ENCODE measurements at places on chromosomes 3 and 15.

DNA sequence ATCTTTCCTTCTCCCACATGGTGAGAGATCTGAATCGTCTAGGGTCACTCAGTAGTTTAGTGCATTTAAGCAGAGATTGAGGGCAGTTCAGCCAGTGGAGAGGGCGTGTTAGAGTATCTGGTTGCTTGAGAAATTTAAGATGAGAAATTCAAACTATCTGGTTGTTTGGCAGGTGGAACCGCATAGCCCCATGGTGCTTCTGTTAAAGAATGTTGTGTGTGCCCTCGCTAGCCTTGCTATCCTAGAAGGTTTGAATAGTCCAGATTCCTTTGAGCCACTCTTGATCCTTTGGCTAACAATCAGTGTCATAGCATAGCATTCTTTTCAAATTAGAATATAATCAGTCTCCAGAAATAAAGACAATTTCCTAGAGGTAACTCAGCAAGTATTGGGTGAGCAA, 32.1 kb downstream of the ABHD17C start:
- no peak for DNase-seq

GRCh38 chr15:83694015-83694414, 40.1 kb downstream of the ADAMTSL3 start:
- DNase-seq = no peak

DNA sequence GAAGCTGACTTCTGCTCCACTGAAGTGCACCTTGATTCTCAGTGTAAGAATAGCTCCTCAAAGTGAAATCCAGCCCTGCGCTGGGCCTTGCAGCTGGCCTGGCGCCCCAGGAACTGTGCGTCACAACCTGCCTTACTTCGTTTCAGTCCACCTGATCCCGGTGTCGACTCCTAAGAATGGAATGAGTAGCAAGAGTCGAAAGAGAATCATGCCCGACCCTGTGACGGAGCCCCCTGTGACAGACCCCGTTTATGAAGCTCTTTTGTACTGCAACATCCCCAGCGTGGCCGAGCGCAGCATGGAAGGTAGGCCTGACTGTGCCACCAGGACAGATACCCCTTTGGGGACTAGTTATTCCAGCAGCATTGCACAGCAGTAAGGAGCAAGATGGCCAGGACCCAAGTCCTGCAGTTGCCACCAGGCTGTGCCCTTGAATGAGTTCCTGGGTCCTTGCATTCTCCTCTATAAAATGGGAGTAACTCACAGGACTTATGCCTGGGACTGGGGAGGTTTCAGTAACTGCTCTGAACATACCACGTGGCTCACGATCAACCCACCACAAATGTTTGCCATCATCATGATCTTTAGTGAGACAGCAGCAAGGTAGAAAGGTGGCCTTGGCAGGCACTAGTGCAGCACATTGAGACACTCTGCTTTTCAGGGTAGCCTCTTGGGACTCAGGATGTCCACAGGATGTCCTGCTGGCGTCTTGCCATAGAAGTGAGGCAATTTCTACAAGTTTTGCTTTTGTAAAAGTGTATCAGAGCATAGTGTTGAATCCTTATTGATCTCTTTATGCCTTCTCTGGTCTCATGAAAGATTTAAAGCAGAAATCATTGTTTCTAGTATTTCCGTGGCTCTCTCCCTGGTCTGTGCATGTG, 46.8 kb downstream of the PXYLP1 start:
- no peak for DNase-seq

- DNase-seq = no peak
Observed at GRCh38 chr3:193816656-193817311, 223.8 kb downstream of the OPA1 start.

- no peak for DNase-seq
Observed at GRCh38 chr3:29291982-29292363, 11.1 kb downstream of the RBMS3 start.

DNA sequence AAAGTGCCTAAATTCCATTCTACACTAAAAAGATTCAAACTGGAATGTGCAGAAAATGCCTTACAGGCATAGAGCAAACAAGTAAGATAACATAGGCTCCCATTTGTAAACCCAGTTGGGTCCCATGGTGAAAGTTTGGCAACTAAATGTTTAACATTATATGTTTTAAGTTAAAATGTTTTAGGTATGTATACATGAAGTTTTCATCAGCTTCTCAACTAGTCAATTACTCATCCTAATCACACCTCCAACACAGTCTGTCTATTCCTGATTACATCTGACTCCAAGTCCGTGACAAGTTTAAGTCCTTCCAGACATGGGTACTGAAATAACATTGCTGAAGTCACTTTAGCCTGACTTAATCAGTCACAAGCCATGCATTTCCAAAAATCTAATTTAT, 25.0 kb downstream of the MYLK start:
- DNase-seq = no peak

DNA sequence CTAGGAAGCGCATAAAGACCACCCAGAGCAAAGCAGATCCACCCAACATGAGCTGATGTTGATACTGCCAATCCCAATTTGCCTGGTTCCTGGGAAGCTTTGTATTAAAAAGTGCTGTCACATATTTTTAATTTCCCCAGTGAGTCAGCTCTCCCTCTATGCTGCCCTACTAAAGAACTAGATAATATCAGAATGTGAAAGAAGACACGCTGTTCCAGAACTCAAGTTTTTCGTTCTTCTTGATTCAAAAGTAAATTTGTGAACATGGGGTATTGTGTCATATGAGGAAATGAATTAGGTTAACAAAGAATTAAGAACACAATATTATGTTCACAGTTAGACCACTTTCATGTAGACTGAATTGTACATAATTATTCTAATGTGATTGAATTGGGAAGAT, 734.2 kb upstream of the ALCAM start:
- no peak for DNase-seq

- no peak for DNase-seq
Observed at GRCh38 chr3:179768080-179768479, 115.2 kb downstream of the USP13 start.

DNA sequence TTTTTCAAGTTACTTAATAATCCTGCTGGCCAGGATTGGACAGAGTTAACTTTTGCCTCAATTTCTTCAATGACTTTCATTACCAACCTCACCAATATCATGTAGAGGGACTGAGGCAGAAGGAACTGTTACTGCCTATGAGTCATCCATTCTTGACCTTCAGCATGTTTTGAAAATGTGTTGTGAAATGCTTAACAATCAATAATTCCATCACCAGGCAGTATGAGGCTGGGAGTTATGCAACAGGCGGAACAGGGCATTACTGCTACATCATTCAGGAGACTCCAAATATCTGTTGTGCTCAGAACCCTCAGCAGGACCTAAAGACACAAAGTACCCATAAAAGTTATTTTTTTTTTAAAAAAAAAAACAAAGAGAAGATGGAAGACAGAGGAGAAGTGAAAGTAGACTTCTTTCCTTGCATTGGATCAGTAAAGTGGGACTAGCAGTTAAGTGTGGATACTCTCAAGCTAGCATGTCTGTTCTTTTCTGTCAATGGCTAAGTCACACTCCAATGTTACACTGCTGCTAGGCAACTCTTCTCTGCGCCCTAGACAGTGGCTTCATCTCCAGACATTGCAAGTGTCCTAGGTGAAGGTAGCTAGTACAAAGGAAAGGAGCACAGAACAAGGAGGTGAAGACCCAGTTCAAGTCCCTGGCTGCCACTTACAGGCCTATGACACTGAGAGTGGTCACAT, 184.9 kb upstream of the LPP start:
- no peak for DNase-seq

DNA sequence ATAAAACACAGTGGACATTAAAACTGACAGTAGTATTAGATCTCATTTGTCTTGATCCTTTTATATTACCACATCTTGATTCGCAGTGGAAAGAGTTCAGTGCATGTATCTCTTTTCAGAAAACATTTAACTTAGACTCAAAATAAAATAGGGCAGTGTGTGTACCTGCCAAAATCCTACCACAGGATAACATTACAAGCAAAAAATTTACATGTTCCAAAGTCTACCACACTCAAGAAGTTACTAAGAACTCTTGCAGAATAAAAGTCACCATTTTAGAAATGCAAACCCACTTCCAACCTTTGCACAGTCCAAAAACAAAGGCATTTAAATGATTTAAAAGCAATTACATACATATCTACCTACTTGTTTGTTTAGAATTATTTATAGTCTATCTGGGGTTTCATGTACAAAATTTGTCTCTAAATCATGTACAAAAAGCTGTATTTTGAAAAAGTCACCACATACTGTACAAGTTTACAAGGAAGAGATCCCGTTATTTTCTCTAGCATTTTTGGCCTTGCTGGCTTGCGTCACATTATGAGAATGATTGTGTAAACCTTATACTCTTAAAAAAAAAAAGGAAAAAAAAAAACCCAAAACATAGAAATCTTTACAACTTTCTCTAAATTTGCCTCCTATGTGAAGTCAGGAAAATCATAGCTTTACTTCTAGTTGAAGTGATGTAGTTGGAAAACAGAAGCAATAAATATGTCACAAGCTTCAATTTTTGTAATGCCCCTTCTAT, 153.8 kb downstream of the ADAM10 start:
- DNase-seq = no peak

GRCh38 chr3:126746395-126747177, 42.5 kb downstream of the CHCHD6 start:
- no peak for DNase-seq

GRCh38 chr3:77042882-77043281, 3.0 kb downstream of the ROBO2 start:
- no peak for DNase-seq

- no peak for DNase-seq
Observed at GRCh38 chr3:2931265-2931664, 178.9 kb downstream of the IL5RA start.

GRCh38 chr3:44923632-44924456, 49.4 kb downstream of the TGM4 start:
- DNase-seq = no peak

GRCh38 chr3:94413336-94414108, 350.7 kb downstream of the NSUN3 start:
- DNase-seq = no peak

DNA sequence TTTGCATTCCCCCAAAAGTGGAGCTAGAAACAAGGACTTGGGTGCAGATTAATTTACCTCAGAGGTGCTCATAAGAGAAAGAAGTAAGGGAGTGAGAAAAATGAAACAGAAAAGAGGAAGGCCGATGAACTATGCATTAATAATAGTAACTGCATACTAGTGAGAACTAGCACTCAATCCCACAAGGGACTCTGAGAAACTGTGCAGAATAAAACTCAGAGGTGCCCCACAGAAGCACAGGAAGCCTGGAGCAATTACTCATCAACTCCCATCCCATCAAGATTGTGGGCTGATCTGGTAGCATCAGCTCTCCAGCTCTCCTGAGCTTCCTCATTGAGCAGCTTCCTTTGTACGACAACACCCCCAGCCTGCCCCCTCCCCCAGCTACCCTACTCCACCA, 50.8 kb downstream of the CLDN18 start:
- DNase-seq = no peak

DNA sequence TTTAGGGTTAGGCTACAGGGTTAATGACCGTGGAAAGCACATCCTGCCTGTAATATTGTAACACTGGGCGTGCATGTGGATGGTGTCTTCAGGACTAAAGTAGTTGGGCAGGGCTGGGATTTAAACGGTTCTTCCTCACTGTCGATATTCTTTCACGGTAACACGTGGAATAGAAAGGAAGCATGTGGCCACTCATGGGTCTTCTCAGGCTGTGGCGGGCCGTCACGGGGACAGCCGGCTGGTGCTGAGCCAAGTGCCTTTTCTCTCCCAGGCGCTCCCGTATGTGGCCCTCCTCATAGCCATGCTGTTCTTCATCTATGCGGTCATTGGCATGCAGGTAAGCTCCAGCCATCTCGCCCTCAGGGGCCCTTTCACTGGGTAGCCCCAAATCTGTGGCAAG, 73.7 kb downstream of the CHDH start:
- no peak for DNase-seq

DNA sequence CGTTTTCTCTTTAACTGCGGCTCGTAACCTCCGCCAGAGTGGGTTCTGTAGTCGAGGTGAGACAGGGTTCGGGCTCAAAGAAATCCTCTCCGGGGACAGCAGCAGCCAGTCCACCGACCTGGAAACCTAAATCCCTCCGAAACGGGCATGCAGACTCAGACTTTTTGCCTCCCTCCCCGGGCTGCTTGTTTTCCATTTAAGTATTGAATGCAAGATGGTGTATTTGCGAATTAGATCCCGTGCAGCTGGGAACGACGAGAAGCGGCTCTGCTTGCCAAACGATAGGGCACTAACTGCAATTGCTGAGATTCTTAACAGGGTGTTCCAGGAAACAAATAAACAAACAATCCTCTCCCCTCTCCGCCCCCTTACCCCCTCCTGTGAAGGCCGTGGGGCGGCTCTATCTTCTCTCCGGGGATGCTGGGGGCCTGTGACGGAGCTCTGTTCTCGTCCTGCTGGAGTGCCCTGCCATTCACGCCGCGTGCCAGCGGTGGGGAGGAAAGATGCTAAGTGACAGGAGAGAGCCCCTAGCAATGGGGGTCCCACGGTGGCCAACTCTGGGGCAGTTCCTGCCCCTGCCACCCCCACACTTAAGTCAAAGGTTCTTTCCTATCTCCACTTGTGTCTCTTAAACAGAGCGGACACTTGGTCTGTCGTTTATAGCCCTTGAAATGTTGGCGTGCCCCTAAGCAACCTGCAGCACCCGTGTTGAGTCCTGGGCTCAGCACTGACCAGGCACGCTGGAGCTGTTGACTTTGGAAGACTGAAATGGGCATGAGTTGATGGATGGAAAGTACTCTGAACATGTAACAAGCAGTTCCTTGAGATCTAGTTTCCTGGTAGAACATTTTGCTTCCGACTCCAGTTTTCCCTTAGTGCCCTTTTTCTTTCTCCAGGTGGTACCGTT, 1.3 kb upstream of the ETV5 start:
- no peak for DNase-seq

DNA sequence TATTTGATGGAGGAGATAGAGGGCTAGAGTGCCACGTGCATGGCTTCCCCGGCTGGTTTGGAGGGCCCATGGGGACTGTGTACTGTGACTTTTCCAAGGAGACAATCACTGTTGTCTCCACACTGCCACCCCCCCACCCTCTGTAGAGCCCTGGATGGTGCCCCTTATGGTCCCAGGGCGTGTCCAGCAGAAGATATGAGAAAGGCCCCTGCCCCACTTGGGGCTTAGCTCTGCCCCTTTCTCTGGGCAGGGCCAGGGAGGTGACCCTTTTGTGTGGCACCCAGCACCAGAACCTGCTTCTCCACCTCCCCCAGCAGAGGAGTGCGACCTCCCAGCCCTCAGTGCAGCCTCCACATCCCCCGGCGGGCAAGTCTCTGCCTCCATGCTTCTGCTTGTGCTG, 32.1 kb downstream of the SPSB4 start:
- no peak for DNase-seq

- no peak for DNase-seq
Observed at GRCh38 chr3:56923526-56924224, 121.9 kb upstream of the ARHGEF3 start.

- DNase-seq = no peak
Observed at GRCh38 chr15:39282663-39283208, 298.1 kb upstream of the THBS1 start.

GRCh38 chr3:122705379-122705778, 24.7 kb downstream of the PARP14 start:
- no peak for DNase-seq

GRCh38 chr15:42032376-42033213, 11.8 kb upstream of the PLA2G4E start:
- DNase-seq = no peak

GRCh38 chr15:74864296-74864695, 8.9 kb downstream of the SCAMP2 start:
- DNase-seq = no peak
